ENCODE measurements at places on chromosomes 6 and 20. TPM values are rescaled to one million over a fixed set of nuclear protein-coding genes. Genes with fewer than 3 reads are reported as not detected.

FAM83B gene
- total RNA-seq: not detected

DNA sequence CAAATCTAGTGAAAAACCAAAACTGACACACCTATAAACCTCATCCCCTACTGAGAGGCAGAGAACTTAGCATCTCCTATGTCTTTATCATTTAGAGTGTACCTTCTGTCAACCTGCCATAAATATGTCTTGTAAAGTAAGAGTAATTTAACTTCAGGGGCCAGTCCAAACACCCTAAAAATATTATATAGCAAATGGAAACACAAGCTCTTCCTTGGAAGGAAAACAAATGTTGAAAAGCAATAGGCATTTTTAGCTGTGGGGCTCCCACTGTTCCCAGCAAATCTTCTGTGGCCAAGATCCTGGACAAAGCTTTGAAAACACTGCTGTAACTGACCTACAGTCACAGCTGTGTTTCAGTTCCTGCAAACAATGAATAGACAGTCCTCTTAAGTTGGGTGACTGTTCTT lies 140.0 kb upstream of the RNF217 start:
- DNase-seq: no peak

RAET1L gene
- not detected for total RNA-seq

DNA sequence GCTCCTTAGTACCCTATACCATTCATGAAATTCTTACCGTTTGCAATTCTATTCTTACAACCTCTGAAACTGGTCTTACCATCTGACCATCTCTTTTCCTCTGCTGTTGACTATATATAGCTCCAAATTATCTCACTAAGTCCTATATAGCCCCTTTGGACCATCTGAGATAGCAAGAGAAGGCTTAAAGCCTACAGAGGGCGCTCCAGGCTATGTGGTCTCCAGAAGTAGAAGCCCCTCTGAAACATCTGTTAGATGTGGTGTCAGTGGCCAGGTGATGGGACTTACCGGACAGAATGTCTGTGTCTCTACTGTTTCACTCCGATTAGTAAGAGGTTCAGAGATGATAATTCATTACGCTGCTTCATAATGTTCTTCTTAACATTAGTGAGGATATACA lies 140.7 kb upstream of the BMP2 start:
- DNase-seq: no peak

- DNase-seq: no peak
Observed at GRCh38 chr6:11653028-11653583, 115.6 kb downstream of the TMEM170B start.

DNA sequence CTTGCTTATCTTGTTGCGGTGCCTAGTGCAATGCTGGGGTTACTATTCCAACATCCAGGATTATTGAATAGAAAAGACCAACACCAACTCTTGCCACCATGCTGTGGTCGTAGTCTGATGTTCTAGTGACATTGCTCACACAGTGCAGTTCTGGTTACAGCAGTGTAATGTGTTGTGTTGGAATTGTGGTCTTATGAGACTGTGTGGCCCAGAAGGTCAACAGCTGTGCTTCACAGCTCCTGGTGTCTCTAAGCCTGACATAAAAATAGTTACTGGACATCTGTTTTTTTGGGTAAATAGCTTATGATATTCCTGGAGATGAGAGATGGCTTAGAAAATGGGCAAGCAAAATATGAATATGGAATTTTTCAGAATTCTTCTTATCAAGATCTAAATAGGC lies 57.6 kb downstream of the SLC22A2 start:
- no peak for DNase-seq

DNA sequence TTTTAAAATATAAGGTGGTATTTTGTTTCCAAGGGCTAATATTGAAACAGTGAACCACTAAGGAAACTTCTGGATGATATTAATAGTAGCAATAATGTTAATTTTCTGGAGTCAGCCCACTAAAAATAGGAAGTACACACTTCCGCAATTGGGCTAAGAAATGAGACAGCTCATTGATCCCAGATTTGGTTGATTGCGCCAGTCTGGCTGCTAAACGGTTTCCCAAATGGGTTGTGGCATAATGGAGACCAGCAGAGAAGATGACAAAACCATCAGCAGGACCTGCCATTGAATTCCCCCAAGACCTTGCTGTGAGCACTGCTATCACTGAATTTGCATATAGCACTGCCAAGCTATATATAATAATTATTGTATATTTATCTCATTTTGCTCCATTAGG lies 71.2 kb upstream of the SGK1 start:
- DNase-seq: no peak

- DNase-seq: no peak
Observed at GRCh38 chr6:149887343-149887742, 10.6 kb downstream of the RAET1E start.

GABRR1 gene
- total RNA-seq: not detected

DNA sequence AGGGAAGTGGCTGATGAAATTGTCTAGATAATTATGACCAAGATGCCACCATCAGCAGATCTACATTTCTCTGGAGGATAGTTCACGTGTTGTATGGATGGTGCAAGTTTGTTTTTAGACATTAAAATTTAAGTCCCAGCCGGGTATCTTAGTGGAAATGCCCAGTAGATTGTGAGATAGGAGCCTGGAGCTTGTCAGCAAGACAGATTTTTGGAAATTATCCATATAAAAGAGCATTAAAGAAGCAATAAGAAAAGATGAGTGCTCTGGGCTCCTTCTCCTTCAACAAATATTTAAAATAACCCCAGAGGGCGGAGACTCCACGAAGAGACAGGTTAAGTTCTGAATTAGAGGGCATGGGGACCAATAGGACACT lies 47.6 kb upstream of the SMLR1 start:
- DNase-seq: no peak

DNA sequence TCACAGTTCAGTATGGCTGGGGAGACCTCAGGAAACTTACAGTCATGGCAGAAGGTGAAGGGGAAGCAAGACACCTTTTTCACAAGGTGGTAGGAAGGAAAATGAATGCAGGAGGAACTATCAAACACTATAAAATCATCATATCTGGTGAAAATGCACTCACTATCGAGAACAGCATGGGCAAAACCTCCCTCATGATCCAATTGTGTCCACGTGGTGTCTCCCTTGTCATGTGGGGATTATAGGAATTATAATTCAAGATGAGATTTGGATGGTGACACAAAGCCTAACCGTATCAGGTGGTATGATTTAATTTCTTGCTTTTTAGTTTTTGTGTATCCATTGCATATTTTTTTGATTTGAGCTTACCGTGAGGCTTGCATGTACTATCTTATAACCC lies 133.2 kb upstream of the SYNCRIP start:
- no peak for DNase-seq

DNA sequence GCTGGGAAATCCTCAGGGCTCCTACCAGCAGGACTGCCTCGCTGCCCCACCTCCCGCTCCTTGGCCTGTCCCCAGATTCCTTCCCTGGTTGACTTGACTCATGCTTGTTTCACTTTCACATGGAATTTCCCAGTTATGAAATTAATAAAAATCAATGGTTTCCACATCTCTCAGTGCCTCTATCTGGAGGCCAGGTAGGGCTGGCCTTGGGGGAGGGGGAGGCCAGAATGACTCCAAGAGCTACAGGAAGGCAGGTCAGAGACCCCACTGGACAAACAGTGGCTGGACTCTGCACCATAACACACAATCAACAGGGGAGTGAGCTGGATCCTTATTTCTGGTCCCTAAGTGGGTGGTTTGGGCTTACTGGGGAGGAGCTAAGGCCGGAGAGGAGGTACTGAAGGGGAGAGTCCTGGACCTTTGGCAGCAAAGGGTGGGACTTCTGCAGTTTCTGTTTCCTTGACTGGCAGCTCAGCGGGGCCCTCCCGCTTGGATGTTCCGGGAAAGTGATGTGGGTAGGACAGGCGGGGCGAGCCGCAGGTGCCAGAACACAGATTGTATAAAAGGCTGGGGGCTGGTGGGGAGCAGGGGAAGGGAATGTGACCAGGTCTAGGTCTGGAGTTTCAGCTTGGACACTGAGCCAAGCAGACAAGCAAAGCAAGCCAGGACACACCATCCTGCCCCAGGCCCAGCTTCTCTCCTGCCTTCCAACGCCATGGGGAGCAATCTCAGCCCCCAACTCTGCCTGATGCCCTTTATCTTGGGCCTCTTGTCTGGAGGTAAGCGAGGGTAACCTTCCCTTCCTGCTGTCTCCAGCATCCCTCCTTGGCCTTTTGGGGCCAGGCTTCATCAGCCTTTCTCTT lies at the start of gene CFB:
CFB (plus strand) TSS at position 589 of the 863 bp plus-strand sequence; CDS start at position 716, 127 bp downstream.
- no peak for DNase-seq

- DNase-seq: no peak
Observed at GRCh38 chr6:108331982-108332381, 37.1 kb downstream of the AFG1L start.

ZNF165 gene
- 0.86 TPM for total RNA-seq

GRCh38 chr20:64188682-64189529 lies 24.7 kb downstream of the MYT1 start:
- peak; percentile 48 for DNase-seq

PLA2G7 gene
- 4.5 TPM for total RNA-seq

CBLN4 gene
- 15.0 TPM for total RNA-seq

DNA sequence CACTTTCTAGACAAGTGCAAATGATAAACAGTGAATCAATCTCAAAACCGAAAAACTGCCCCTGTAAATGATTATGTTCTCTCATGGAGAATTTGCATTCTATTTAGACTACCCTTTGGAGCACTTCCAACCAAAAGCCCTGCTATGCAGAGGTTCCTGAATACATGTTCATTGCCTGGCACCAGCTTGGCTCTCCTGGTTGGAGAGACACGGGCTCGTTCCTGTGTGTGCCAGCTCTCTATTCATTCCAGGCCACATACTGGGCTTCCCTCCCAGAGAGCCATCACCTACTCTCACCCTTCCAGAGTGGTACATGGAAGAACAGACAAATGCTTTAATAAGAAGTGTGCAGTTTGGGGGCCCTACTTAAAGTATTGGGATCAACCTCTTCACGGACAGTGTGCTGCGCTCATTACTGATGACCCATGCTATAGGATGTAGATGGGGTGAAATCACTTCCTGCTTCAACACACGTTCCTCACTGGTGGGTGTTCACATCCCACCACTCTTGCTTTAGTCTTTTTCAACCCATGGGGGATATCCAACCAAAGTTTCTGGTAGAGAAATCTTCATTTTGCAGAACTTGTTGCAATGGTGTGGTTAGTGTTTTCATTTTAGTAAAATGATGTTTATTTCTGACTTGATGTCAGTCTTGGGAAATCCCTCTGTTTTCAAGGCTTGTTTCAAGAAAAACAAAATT lies 38.5 kb upstream of the NAA20 start:
- DNase-seq: no peak

- no peak for DNase-seq
Observed at GRCh38 chr6:44739181-44739580, 351.7 kb downstream of the CDC5L start.

HSPA12B gene
- 5.3 TPM for total RNA-seq

MYB gene
- total RNA-seq: 0.43 TPM
